ENCODE measurements at places on chromosomes 1 and 21. TPM values are rescaled to one million over a fixed set of nuclear protein-coding genes. Genes with fewer than 3 reads are reported as not detected.

Gene ZFYVE9
- 5.2 TPM for polyA plus RNA-seq

DNA sequence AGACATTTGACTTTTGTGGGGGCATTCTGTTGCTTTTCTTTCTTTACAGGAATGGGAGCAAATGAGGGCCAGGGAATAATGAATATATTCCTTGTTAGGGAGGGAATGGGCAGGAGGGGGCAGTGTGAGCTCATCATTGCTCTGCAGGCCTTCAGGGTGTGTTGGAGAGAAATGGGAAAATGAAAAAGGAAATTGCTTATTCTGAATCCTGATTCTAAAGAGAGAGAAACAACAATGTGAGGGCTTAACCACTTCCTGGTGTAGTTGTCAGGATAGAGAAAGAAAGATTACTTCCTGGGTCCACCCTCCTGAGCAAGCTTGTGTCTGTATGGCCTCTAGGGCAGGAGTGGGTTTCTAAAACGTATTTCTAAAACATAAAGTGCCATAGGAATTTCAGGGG lies 28.3 kb downstream of the VANGL2 start:
- peak; percentile 50 for DNase-seq

GRCh38 chr1:46617833-46618232 lies 1.2 kb upstream of the MOB3C start:
- DNase-seq, result no peak

DNA sequence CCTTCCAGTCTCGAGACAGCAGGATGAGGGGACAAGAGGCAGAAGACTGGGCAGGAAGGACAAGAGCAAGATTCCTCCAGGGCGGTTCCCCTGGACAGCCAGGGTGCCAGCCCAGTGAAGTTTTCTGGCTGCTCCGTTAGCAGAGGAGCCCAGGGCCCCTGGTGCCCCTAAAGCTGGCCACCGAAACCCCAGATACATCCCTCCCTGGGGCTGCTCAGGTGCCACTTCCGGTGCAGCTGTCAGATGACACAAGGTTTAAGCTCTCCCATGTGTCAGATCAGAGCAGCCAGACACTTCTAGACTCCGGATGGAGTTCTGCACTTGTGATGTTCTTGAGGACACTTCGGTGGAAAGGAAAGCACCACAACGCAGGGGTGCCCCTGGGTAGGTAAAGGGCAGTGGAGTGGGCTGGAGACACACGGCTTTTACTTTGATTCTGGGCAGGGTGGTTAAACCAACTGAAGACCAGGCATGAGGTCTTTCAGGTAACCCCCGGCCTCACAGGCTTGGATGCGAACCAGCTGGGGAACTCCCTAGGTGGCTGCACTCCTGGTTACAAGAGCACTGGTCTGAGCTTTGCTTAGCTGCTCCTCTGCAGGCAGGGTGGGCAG lies 85.7 kb downstream of the ITPKB start:
- no peak for DNase-seq

Gene TNFRSF14
- polyA plus RNA-seq, result 59.6 TPM

DNA sequence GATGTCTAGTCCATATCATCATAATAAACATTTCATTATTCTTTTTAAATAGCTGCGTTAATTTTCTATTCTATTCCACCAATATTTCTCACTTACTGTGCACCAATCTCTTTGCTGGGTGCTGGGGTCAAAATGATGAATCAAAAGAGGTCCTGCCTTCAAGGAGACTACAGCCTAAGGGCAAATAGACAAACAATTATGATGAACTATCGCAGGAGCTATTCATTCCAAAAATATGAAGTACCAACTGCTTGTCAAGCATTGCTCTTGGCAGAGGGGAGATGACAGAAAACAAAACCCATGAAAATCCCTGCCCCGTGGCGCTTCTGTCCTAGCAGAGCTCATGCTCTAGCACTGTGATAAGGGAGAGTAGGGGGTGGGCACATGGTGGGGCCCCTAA lies 28.8 kb upstream of the SLC26A9 start:
- DNase-seq, result no peak

DNA sequence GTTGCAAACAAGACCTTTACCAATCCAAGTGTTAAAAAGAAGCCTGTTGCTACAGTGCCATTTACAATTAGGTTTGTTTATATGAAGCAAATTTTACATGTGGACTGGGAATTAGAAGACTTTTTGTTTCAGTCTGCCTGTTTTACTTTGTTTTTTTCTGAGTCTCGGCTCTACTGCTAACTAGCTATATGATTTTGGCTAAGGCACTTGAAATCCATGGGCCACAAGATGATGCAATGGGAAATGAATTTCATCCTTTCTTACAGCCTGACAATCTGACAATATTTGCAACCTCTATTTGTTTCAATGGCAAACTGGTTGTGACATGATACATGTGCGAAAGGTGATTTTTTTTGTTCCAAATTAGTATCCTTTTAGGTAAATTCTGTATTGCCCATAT lies 3.7 kb upstream of the PEX11B start:
- no peak for DNase-seq

Gene CCDC181
- polyA plus RNA-seq, result 1.0 TPM

Gene TRIM46
- polyA plus RNA-seq, result 0.07 TPM

DNA sequence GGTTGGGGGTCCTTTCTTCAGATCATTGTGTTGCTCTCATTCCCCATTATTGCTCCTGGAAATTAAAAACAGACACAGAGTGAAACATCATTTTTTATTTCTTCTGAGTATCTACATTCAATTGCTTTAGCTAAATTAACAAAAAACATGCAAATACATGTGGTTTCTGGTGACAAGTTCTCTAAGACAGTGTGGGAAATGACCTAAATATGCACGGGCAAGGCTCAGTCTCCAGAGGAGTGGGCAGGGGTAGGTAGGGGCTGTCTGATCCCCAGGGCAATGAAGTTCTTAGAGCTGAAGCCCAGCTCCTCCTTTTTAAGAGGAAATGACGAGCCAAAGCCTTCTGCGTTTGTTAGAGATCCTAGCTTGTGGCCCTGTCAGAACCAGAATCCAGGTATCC lies 4.5 kb downstream of the LEFTY2 start:
- DNase-seq, result no peak

- no peak for DNase-seq
Observed at GRCh38 chr1:214027498-214027897, 39.7 kb downstream of the PROX1 start.

Gene PTGS2
- polyA plus RNA-seq, result 0.29 TPM

GRCh38 chr1:110631836-110632620 lies 25.9 kb upstream of the KCNA2 start:
- no peak for DNase-seq

GRCh38 chr1:64515427-64515826 lies 45.5 kb downstream of the CACHD1 start:
- peak; percentile 14 for DNase-seq

Gene SPATA21
- 0.20 TPM for polyA plus RNA-seq

Gene AQP10
- polyA plus RNA-seq, result not detected

GRCh38 chr1:26998429-26999300 lies 5.2 kb downstream of the TRNP1 start:
- no peak for DNase-seq

GRCh38 chr1:118871582-118872171 lies 116.5 kb downstream of the TBX15 start:
- no peak for DNase-seq

GRCh38 chr1:185442050-185442449 lies 125.0 kb upstream of the IVNS1ABP start:
- DNase-seq, result no peak

DNA sequence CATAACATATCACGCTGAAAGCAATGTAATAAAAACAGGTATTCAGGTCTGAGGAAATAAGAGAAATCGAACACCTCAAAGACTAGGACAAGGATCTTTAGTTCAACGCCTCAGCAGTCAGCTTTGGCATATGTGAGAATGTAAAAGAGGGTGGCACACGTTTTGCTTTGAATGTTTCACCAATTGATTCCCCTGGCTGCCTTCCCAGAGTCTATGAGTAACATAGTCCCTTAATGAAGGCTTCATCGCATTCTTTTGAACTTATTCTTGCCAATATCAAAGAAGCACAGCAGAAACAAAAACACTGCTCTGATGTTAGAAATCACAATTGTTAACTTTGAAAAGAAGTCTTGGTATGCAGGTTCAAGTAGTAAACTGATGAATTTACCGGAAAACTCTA lies 764.8 kb downstream of the ADGRL2 start:
- no peak for DNase-seq

DNA sequence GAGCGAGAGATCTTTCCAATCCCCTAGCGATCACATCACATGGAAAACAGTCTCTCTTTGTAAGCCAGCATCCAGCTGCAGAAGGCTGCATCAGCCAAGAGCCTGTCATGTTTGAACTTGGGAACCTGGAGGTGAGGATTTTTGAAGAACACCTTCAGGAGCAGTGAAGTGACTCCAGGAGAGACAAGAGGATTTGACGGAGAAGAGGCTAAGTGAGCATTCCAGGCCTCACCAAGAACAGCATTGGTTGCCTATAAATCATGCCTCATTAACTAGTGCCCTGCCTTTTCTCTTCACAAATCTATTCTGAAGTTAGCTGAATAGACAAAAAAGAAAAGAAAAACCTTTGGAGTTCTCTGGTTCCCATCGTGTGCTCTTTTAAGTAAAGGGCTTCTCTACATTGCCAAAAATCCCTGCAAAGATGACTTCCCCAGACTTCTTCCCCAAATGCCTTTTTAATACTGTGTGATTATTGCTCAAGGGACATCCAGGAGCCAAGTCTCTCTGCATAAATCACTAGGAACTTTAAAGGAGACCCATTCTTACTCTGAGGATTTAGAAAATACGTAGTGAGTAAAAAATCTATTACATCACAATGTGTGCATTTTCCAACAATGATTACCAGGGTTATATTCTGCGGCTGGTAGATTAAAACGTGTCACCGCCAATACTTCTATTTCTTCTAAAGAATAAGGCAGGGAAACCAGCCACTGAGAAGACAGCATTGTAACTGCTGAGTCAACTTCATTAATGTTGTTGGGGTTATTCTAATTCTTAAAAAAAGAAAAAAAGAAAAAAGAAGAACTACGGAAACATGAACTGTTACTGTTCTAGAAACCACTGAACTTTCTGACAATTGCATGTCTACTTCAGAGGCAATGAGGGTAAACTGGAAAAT lies 95.2 kb downstream of the KIF14 start:
- no peak for DNase-seq

- no peak for DNase-seq
Observed at GRCh38 chr1:38028671-38029070, 16.1 kb downstream of the UTP11 start.

DNA sequence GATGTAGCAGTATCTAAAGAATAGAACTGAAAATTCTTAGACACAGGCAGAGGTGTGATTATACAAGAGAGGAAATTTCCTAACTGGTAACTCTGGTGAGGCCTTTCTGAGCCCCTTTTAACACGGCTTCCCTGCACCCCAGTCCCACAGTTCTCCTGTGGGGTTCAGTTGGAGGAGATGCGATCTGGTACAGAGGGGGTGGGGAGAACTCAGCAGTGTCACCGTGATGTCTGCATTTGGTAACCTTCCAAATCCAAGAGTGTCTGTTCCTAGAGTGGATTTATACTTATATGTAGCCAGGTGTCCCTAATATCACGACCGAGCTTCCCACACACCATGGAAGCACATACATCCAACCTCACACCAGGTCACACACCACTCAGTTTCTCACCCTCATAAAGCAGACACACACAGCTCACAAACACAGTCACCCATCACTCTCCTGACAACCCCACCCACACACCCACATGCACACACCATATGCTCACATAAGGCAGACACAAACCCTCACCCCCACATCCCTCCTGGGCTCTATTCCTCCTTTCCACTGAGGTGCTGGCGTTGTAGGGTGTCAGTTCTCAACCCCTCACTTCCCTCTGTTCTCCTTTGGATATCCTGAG lies 48.5 kb downstream of the RHBG start:
- DNase-seq, result no peak

DNA sequence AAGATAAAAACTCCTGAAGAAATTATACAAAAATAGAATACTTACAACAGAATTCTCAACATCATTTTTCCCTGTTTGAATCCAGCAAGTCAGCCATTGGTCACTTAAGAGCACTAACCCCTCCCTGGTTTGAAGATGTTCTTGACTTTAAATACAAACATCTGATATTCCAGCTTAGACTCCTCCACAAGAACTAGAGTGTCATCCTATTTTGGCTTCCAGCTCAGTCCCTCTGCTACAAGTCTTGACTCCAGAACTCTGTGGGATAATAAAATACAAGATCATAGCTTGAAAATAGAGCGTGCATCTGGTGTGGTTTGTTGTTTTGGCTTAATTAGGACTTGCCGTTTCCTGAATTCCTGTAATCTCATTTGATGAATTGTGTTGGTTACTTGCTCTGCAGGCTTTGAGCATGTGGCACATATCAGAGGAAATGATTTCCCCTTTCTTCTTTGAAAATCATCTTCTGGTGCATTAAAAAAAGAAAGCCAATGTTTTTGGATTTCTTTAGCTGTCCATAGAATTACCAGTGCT lies 63.7 kb upstream of the DPT start:
- DNase-seq, result no peak

DNA sequence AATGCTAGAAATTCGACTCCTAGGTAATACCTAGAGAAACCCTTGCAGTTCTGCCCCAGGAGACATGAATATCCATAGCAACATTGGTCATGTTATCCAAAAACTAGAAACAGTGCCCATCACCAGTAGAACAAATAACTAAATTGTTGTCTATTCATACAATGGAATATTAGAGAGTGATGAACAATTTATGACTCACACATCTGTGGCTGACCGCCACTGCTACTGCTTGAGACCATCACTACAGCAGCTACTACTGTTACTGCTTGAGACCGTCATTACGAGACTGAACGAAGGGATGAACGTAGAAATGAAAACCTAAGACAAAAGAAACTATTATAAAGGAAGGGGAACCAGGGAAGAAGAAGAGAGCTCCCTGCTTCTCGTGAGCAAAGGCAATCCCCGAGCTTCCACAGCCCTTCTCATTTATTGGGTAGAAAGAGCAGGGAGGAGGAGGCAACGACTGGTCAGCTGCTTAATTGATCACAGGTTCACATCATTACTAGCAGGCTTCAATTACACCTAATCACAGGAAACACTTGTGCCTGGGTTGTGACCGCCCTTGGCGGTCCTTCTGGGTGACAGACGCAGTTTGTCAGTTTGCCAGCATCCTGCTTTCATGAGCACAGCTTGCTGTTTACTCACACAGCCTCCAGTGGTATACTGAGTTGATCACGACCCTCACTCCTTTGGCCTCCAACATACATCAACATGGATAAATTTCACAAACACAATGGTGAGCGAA lies 14.1 kb upstream of the PADI4 start:
- DNase-seq, result no peak

DNA sequence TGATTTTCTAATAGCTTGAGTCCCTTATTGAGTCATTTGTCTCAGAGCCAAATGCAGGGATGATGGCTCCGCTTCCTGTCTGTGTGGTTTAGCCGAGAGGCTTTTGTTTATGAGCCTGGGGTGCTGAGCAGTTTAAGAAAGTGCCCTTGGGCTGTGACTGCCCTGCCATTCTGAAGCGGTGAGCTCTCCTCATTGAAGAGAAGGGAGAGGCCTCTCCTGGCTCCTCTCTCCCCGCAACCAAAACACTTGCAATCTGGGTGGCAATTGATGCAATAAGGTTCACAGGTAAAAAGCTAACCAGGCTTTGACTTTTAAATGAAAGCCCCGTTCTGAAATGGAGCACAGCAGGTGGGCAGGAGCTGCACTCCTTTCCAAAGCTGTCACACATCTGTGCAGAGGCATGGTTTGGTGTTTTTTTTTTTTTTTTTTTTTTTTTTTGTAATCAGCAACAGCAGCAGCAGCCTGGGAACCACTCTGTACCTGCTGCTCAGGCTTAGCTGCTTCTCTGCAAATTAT lies 403.7 kb downstream of the SIPA1L2 start:
- no peak for DNase-seq

Gene FAM43B
- 2.5 TPM for polyA plus RNA-seq

Gene SAMD13
- polyA plus RNA-seq, result 0.37 TPM

Gene SLAMF1
- 0.19 TPM for polyA plus RNA-seq

GRCh38 chr1:210448297-210448892 lies 119.7 kb downstream of the HHAT start:
- DNase-seq, result peak; percentile 10

Data from heart right ventricle (tissue), 16 donors.